ENCODE measurements at places on chromosomes 11 and 22.

DNA sequence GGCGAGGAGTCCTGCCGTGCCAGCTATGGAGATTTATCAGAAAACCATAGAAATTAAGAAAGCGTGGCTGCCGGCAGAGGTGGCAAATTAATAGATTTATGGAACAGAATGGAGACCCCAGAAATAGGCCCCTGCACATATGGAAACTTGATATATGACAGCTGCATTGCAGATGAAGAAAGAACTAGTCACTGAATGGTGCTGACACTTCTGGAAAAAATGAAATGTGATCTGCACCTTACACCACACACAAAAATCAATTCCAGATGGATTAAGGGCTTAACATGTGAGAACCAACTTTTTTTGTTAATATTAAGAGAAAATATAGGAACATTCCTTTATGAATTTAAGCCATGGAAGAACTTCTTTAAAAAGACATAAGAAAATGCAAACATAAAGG is 40.3 kb upstream of the TSKU start:
- DNase-seq = no peak

DNA sequence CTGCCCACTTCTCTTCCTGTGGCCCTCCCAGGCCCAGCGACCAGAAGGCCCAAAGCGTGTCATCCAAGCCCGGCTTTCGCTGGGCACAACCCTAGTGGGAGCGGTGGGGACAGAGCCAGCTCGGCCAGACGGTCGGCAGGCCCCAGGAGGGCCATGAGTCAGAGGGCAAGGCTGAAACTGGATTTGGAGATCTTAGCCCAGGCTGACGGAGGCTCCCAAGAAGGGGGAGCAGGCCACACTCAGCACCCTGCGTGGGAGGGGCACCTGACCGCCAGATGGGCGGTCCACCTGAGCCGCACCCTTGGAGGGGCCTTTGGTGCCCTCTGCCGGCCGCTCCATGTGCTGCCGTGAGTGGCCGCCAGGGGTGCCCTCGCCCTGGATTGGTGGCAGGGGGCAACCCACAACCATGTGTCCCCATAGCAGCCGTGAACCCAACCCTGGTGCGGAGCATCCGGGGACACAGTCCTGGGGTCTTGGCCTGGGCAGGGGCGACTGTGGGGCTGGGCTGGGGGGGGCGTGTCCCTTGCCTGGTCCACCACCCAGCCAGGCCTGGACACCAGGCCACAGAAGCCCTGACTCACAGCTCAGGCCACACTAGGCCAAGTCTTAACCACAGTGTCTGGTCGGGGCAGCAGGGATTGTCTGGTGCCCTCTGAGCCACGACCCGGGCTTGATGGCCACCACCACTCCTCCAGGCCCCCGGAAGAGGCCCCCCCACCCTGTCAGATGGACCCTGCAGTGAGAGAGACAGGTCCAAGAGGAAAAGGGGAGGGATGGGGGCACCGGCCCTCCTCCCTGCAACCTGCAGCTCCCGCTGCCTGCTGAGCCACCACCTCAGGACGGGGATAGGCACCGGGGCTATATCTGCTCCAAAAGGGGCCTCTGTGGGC is 19.2 kb upstream of the TALDO1 start:
- DNase-seq = peak; percentile 86

DNA sequence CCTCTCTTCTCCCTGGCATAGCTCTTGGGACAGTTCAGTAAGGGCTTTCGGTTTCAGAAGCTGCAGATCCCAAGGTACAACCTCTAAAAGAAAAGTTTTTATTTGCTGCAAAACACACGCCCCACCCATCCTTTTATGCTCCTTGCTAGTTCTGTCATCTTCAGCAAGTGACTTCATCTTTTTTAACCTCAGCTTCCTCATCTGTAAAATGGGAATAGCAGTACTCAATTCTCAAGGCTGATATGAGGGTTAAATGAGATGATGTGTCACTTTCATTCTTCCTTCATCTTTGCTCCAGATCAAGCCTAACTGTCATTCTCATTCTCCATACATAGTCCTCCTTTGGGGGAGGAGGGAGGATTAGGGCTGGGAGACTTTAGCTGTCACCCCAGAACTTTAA is 90.0 kb upstream of the ALX4 start:
- DNase-seq = no peak

- no peak for DNase-seq
Measured at GRCh38 chr11:43904742-43905535, 24.3 kb downstream of the ALKBH3 start.

DNA sequence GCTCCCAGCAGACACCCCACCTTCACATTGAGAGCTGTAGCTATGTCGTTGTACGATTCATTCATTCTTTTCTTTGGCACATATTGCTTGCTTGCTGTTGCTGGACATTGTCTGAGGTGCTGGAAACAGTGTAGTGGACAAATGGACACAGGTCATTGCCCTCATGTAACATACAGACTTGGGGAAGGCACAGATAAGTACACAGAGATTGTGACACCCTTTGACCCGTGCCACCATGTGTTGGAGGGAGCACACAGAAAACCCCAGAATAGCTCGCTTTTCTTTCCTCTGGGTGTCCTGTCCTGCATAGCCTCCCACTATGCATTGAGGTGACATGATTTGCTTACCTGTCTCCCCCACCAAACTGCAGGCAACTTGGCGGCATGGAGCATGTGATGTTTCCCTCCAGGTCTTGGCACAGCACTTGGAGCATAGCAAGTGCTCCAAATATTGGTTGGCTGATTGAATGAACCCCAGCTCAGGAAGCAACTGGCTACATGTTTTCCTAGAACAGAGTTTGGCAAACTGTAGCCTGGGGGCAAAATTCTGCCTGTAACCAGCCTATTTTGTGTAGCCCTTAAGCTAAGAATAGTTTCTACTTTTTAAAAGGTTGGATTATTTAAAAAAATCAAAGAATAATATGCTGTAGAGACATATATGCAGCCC is 30.9 kb upstream of the NECTIN1 start:
- no peak for DNase-seq

DNA sequence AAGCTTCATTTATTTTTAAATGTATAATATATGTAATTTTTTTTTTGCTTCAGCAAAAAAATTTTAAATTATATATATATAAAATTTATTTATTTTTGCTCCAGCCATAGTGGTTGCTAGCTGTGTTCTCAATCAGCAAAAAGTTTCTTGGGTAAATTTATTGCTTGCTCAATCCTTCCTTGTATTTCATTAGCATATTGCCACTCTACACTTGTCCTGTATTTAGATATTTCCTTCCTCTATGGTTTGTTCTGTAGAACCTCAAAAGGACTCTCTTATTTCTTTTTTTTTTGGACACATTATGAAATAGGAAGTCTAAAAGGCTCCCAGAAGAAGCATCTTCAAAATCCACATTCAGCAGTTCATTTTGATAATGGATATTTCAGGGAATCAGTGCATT is 2.3 kb downstream of the PTPRJ start:
- no peak for DNase-seq

DNA sequence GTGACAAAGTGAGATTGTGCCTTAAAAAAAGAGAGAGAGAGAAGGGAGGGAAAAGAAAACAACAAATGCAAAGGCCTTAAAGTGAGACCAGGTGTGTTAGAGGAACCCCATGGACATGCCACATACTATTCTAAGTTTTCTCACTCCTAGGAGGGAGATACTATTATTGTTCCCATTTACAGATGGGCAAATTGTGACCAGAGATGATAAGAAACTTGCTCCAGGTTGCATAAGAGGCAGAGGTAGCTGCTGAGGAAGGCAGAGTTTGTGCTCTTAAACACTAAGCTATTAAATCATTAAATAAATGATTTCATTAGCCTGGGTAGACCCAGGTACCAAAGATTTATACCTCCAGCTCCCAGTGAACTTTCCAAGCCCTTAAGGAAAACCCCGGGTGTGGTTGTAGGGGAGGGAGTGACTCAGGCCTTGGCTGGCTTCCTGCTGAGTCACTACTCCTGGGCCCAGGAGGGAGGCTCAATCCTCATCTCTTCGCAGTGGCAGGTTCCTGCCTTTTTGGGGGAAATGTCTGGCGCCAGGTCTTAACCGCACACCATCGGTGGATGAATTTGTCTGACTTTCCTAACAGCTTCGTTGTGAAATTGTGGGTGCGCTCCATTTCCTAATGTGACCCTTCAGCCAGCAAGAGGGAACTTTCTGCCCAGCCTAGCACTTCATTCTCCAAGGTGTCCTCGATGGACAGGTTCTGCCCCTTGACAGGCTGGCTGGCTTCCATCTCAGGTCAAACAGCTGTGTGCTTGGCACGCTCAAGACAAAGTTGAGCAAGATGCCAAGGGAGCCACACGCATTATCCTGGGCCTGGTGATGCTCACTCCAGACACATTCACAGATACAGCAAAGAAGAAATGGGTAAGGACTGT is 33.4 kb upstream of the PTPRJ start:
- no peak for DNase-seq

- DNase-seq = no peak
Measured at GRCh38 chr11:44577231-44577830, 11.9 kb downstream of the CD82 start.

DNA sequence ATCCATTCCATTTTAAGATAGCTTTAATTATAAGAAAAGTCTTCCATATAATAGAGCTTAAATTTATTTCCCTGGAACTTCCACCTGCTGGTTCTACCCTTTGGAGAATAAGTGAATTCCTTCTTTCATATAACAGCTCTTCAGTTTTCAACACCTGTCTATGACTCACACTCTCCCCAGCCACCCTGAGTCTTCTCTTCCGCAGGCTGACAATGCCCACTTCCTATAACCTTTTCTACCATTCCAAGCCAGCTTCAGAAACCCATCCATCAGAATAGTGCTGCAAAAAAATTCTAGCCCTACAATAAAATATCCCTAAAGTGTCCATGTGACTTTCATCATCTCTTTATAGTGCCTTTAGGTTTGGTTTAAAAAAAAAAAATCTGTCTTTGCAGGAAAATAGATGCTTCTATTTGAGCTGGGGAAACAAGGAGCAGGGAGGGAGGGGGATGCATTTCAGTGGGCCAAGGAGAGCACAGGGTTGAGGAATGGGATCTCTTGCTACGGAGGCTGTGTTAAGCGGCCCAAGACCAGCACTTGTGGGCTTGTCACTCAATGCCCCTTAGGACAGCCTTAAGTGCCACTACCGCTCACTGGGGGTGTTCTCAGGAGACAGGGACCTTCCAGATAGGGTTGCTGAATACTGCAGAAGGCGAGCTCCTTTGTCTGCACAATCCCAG is 178.6 kb downstream of the DSCAML1 start:
- DNase-seq = no peak

GRCh38 chr11:65058012-65058411 is 341 bp downstream of the NAALADL1 start:
- DNase-seq = no peak

DNA sequence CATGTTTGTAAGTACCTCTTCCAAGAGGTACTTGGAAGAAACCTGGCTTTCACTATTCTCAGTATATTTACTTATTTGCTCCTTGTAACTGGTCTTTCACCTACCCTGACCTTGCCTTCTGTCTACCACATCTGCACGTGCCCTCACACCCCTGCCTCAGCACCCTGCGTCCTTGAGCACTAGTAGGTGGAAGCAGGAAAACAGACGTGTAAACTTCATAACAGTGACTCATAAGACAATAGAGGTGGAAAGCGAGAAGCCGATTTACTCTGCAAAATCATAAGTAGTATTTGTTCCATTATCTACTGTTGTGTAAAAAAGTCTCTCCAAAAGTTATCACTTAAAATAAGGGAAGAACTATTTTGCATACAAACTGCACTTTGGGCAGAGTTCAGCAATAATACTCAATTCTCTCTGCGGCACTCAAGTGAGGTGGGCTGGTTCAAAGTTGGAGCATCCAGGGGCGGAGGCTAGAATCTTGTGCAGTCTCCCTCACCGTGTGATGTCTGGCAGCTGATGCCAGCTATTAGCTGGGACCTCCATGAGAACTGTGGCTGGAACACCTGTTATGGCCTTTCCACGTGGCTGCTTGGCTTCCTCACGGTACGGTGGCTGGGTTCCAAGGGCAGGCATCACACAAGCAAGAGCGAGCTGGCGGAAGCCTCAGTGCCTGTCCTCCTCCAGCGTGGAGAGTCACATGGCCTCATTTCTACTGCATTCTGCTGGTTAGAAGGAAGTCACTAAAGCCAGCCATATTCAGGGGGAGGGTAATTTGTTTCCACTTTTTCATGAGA is 30.4 kb downstream of the PACS1 start:
- DNase-seq = peak; percentile 58

GRCh38 chr11:127625402-127625801 is 624.8 kb upstream of the KIRREL3 start:
- no peak for DNase-seq

DNA sequence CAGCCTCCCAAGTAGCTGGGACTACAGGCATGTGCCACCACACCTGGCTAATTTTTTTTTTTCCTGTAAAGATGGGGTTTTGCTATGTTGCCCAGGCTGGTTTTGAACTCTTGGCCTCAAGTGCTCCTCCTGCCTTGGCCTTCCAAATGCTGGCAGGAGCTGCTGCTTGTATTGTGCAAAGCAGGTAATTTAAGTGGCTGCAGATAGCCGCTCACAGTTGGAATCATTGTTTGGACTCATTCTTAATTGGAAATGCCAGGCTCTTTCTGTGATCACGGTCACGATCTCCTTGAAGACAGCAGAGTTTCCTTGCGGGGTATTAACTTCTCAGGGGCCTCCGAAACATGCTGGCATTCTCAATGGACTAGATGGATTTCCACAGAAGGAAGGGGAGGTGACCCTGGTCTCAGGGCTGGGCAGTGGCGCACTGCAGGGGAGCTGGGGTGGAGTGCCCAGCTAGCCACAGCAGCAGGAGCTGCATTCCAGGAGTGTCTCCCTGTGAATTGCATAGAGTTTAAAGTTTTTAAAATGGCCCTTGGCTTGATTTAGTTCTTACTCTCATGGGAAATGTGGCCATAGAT is 136.1 kb downstream of the MORC2 start:
- no peak for DNase-seq

All from CD4-positive, alpha-beta T cell treated with Interferon alpha-2 for 1 hour (primary cell).